Muscle of leg (tissue), 16 donors: ENCODE measurements at places on chromosomes 5 and 9. TPM values are rescaled to one million over a fixed set of nuclear protein-coding genes. Genes with fewer than 3 reads are reported as not detected.

WWC1 gene
- total RNA-seq, result 0.89 TPM

ANKRD18B gene
- 1.2 TPM for total RNA-seq

PCDH1 gene
- 20.3 TPM for total RNA-seq

GABRA6 gene
- total RNA-seq, result not detected

SURF6 gene
- 14.2 TPM for total RNA-seq

HSDL2 gene
- 61.4 TPM for total RNA-seq

C7 gene
- total RNA-seq, result 2.3 TPM

ITGA2 gene
- 27.7 TPM for total RNA-seq

CRHBP gene
- 1.2 TPM for total RNA-seq

PCDHGB2 gene
- total RNA-seq, result 1.5 TPM

SPATA6L gene
- total RNA-seq, result 0.49 TPM

FAM78A gene
- 23.0 TPM for total RNA-seq

SEMA6A gene
- total RNA-seq, result 32.7 TPM

TNFSF8 gene
- total RNA-seq, result 0.49 TPM
